ENCODE measurements at places on chromosomes 6 and 20. TPM values are rescaled to one million over a fixed set of nuclear protein-coding genes. Genes with fewer than 3 reads are reported as not detected.

DNA sequence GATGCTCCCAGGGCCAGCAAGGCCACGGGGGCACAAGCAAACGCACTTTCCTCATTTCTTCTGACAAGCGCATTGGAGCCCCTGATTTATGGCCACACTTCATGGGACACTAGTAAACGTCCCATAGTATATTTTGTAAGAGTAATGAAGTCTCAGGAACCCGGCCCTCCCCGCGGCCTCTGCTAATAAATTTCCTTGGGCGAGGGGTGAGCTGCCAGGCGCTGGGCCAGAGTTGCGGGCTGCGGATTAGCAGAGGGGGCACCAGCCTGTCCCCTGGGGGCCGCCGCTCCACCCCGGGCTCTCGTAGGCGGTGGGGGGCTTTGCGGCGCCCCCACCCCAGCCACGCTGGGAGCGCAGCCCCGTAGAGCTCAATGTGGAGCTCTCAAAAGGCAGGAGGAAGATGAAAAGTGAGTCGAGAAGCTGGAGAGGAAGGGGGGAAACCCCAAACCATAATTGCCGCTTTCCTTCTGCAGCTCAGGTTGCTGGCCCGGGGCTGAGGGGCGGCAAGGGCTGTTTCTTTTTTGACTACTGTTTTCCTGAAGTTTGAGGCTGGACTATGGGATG lies 173.6 kb downstream of the CDC5L start:
- H3K36me3 ChIP-seq = no peaks in the 10 kb centered on the region
- H3K27me3 ChIP-seq = peaks cover 53% of the 10 kb centered on the region
- H3K4me3 ChIP-seq = peak overlapping the region; percentile 70
- DNase-seq = peak; percentile 68
- no peak overlapping the region for H3K27ac ChIP-seq
- peaks cover 44% of the 10 kb centered on the region for H3K4me1 ChIP-seq

DNA sequence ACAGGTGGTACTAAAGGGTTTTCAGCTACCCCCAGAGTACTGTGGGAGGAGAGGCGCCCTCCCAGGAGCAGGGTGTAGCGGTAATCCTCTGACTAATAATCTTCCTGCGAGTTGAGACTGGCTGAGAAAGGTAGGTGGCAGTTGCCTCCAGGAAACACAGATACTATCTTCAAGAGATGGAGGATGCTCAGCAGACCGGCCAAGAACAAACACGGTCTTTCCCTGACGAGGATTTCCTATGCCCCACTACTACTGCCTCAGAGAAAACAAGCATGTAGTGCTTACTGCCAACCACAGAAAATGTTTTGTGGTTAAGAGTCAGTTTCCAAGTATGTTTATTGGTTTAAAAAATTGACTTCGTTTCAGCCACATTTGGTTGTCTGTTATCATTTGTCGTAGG lies 26.8 kb downstream of the C6orf89 start:
- no peak overlapping the region for H3K4me3 ChIP-seq
- no peaks in the 10 kb centered on the region for H3K27me3 ChIP-seq
- DNase-seq = no peak
- H3K4me1 ChIP-seq = peaks cover 28% of the 10 kb centered on the region

GRCh38 chr20:5126512-5127203 lies at the start of gene CDS2:
Gene CDS2, plus strand, starts transcription at chr20:5127008. Its CDS starts 85 bp downstream, at chr20:5127093.
- peak; percentile 100 for DNase-seq
- peaks cover 27% of the 10 kb centered on the region for H3K4me1 ChIP-seq
- H3K4me3 ChIP-seq = peak within 1 kb of the TSS; percentile 98
- no peaks in the 10 kb centered on the region for H3K27me3 ChIP-seq

DNA sequence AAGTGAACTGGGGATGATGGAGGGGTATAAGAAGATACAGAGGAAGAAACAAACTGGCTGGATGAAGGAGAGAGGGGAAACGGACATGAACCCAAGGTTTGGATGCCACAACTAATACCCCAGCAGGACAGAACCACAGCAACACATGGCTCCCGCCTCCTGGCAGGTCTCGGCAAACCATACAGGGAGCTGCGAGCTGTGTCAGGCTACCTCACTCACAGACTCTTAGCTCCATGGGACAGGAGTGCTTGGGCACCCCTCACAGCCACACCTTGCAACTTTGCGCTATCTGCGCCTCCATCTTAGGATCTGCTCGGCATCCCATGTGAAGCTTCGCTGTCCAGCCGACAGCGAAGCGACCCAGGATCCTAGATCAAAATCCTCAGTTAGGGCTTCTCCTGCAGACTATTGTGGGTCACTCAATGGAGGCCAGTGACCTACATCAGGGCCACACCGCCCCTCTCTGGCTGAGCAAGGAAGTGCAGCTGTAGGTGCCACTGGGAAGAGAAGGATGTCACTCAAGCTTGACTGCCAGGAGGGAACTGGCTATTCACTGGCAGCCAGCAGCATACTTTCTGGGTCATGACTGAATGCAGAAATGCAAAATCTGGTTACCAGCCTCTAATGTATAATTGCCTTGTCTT lies 174.4 kb upstream of the RIN2 start:
- peaks cover 9% of the 10 kb centered on the region for H3K36me3 ChIP-seq
- no peak overlapping the region for H3K27ac ChIP-seq
- DNase-seq = peak; percentile 79
- H3K4me3 ChIP-seq = no peak overlapping the region
- peaks cover 7% of the 10 kb centered on the region for H3K27me3 ChIP-seq
- H3K4me1 ChIP-seq = peaks cover 8% of the 10 kb centered on the region

DNA sequence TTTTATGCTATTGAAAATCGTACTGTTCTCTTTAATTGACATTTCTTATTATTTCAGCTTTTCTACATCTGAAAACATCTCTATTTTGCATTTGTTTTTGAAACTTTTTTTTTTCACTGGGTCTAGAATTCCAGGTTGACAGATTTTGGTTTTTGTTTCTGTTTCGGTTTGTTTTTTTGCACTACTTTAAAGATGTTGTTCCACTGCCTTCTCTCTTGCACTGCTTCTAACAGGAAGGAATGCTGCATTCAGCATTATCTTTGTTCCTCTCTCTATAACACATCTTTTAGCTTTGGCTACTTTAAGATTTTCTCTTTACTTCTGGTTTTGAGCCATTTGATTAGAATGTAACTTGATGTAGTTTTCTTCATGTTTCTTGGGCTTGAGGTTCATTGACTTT lies 20.1 kb upstream of the SLC17A1 start:
- no peaks in the 10 kb centered on the region for H3K4me1 ChIP-seq
- no peak for DNase-seq
- no peaks in the 10 kb centered on the region for H3K27me3 ChIP-seq
- H3K4me3 ChIP-seq = no peak overlapping the region

DNA sequence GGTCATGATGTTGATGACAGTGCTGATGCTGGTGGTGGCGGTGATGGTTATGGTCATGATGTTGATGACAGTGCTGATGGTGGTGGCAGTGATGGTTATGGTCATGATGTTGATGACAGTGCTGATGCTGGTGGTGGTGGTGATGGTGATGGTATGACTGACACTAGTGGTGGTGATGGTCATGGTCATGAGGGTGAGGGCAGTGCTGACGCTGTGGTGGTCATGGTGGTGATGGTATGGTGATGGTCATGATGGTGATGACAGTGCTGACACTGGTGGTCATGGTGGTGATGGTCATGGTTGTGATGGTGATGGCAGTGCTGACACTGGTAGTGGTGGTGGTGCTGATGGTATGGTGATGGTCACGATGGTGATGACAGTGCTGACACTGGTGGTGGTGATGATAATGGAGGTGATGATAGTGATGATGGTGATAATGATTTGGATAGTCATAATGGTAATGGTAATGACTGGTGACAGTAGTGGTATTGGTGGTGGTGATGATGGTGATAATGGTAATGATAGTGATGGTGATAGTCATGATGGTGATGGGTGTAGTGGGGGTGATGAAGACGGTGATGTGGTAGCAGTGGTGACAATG lies 206.2 kb downstream of the CDH4 start:
- H3K27ac ChIP-seq = no peak overlapping the region
- no peaks in the 10 kb centered on the region for H3K4me1 ChIP-seq
- no peaks in the 10 kb centered on the region for H3K36me3 ChIP-seq
- no peak overlapping the region for H3K4me3 ChIP-seq

DNA sequence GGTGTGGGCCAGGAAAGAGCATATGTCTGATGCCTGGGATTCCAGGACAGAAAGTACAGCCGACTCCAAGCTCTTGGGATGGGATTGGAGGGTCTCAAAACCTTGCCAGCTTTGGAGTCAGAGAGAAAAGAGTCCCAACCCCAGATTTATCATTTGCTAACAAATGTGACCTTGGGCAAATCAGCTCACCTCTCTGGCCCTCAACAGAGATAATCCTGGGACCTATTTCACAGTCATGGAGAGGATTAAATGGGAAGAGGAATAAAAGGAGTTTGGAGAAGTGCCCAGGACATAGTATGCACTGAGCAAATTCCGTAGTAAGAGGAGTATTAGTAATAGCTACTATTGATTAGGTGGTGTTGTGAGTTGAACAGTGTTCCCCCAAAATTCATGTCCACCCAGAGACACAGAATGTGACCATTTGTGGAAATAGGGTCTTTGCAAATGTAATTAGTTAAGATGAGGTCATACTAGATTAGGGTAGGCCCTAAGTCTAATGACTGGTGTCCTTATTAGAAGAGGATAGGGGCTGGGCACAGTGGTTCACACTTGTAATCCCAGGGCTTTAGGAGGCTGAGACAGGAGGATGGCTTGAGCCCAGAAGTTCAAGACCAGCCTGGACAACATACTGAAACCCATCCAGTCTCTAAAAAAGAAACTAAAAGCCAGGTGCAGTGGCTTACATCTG lies 17.1 kb downstream of the RIPOR3 start:
- no peaks in the 10 kb centered on the region for H3K36me3 ChIP-seq
- DNase-seq = no peak
- H3K27ac ChIP-seq = peak overlapping the region; percentile 79
- H3K27me3 ChIP-seq = peaks cover 3% of the 10 kb centered on the region

DNA sequence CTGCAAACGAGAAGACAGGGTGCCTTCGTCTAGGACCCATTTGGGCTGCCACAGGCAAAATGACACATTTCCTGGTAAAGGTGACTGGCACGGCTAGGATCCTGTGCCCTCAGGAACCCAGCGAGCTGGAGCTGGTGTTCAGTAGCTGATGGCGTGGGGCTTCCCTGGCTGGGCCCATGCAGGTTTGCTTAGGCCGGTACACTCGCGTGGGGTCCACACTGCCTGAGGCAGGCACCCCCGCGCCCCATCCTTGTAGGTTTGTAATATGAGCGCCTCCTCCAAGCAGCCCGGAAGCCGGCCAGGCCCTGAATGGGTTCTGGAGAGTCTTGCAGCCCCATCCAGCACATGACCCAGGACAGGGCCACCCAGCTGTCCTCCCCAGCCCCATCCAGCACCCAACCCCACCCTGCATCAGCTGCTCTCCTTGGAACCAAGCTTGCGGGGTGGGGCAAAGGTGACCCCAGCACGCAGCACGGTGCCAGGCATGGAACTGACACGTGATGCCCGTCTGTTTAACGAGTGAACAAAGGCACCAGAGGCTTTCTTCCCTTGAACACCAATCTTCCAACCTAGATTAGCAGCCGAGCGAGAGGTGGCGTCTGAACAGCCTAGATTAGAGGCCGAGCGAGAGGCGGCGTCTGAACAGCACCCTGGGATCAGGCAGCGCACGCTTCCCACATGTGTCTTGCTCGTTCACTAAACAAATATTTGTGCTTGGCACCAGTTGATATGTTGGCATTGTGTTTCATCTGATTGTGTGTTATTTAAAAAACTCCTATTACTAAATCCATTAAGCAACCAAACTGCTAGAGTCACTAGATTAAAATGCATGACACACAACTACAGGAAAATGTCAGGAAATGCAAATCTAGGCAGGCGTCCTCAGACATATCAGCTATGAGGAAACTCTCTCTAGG lies 112.1 kb downstream of the DLL1 start:
- H3K27ac ChIP-seq = no peak overlapping the region
- no peak overlapping the region for H3K4me3 ChIP-seq
- H3K4me1 ChIP-seq = peaks cover 5% of the 10 kb centered on the region
- peaks cover 10% of the 10 kb centered on the region for H3K27me3 ChIP-seq
- peak; percentile 62 for DNase-seq
- H3K36me3 ChIP-seq = no peaks in the 10 kb centered on the region

DNA sequence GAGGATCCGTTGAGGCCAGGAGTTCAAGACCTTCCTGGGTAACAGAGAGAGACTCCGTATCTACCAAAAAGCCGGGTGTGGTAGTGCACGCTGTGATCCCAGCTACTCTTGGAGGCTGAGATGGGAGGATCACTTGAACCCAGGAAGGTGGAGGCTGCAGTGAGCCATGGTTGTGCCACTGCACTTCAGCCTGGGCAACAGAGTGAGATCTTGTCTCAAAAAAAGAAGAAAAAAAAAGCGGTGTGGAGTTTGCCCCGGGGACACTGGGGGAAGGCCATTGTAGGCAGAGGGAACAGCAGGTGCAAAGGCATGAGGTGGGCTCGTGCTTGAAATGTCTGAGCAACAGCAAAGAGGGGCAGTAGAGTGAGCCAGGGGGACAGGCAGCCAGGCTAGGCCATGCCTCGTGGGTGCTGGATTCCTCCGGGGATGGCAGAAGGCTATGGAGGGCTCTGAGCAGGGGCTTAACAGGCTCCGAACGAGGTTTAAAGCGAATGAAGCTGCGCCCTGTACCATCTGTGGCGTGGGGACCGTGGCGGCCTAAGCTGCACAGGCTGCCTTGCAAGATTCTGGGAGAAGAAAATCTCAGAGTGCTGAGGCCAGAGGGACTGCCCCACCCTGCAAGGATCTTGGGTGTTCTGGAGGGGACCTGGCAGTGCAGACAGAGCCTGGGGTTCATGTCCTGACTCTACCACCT lies 36.9 kb upstream of the NOL4L start:
- DNase-seq = no peak
- H3K36me3 ChIP-seq = no peaks in the 10 kb centered on the region
- peaks cover 25% of the 10 kb centered on the region for H3K4me1 ChIP-seq
- H3K27ac ChIP-seq = no peak overlapping the region
- peaks cover 8% of the 10 kb centered on the region for H3K27me3 ChIP-seq

Gene MLN
- 0.65 TPM for total RNA-seq

Gene DEFB124
- total RNA-seq = not detected

Gene PRDM13
- not detected for total RNA-seq

Gene SHLD1
- 6.2 TPM for total RNA-seq

Gene OR2B6
- total RNA-seq = not detected

Gene SIRPB1
- 0.95 TPM for total RNA-seq
